Dermis blood vessel endothelial cell (primary cell): ENCODE measurements at places on chromosomes 16 and 17.

DNA sequence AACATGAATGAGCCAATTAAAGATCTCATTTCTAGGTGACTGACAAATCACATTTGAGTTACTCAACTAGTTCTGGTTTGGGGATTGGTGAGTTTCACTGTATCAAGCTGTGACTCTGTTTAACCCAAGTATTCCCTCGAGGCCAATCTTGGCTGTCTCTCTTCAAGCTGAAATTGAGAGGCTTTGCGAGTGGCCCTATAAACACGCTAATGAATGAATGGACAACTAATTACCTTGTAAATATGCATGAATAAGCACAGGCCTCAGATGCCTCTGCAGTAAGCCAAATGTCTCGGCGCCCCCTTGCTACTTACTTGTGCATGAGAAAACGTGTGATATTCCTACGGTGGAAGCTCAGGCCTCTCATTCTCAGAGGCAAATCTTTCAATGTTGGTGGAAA lies 450.3 kb upstream of the PSMD7 start:
- no peak for DNase-seq

DNA sequence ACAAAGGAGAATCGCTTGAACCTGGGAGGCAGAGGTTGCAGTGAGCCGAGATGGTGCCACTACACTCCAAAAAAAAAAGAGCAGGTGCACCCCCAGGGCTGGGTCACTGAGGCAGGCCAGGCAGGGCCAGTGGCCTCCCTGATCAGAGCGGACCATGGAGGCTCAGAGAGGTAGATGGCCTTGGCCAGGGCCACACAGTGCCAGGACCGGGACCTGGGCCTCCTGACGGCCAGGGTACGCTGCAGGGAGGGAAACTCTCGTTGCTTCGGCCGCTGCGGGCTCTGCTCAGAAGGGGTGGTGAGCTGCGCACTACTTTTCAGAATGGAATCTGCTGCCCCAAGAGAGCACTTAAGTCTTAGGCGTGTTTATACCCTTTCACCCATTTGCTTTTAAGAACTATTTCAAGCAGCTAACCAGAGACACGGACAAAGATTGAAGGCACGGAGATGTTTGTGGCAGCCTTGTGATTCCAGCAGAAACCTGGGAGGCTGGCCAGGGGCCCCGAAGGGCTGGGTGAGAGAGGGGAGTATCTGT lies 17.1 kb downstream of the MYO1C start:
- DNase-seq, result no peak

DNA sequence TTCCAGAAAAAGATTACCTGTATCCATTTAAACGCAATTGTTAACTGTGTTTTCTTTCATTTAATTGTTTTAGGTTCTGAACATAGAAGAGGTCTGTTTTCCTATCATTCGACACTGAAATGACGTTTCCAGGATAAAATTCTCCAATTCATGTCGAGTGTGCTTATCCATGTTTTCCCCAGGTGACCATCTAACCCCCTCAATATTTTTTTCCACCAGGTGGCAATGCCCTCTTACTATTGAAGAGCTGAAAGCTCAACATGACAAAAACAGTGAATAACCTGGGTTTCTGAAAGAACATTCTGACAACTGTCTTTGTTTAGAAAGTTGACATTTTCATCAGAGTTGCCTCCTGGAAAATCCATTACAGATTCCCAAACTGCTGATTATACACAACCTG lies 948.7 kb downstream of the KCNJ2 start:
- DNase-seq, result no peak

DNA sequence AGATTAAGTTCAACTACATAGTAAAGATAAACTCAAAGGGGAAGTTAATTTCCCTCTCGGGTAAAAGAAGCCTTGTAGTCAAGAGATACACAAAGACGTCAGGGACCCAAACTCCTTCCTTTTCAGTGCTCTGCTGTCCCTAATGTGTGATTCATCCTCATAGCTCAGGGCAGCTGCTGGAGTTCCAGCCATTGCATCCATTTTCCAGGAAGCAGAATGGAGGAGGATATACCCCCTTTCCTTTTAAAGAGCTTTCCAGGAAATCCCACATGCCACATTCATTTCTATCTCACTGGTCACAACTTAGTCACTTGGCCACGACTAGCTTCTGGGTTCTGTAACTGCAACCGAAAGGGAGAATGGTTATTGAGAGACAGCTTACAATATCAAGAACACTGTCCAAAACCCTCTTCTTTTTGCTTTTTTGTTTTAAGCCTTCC lies 95.3 kb downstream of the SOCS1 start:
- no peak for DNase-seq

DNA sequence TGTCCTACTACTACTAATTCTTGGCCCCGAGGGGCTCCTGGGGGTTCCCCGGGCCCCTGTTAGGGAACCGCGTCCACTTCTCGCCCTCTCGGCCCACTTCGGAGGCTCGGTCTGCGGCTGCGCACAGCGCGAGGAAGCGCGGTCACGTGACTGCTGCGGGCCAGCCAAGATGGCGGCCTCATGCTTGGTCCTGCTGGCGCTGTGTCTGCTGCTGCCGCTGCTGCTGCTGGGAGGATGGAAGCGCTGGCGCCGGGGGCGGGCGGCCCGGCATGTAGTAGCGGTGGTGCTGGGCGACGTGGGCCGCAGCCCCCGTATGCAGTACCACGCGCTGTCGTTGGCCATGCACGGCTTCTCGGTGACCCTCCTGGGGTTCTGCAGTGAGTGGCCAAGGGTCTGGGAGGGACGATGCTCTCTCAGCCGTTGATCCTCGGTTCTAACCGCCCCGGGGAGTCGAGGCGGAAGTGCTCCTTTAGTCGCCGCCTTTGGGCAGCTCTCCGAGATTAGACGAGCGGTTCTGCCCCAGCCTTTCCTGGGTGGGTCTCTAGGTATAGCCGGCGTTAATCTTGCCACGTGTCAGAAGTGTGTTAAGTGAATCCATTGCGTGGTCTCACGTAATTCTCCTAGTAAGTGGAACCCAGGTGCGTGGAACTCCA lies at the start of gene ALG1:
Gene ALG1 (plus strand): TSS at position 163 of the 653 bp plus-strand sequence. CDS start 7 bp downstream, at position 170.
- DNase-seq, result peak; percentile 92

- no peak for DNase-seq
Measured at GRCh38 chr17:19494961-19495806, 38.5 kb upstream of the SLC47A1 start.

DNA sequence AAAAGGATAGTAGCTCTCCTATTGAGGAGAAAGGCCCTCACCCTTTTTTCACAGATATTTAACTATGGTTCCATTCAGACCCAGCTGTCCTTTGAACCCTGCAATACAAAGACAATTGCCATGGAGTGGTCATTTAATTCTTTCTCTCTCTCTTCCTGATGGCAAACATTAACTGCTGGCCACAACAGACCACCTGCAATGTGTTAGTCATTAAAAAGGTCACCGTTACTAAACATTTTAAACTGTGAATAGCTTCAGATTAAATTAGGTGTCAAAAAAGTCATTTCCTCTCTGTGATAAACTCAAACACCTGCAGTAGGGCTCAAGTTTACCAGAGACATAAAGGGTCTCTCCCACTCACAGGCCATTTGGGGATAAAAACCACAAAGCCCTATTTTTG lies 697.2 kb downstream of the TOX3 start:
- DNase-seq, result no peak

DNA sequence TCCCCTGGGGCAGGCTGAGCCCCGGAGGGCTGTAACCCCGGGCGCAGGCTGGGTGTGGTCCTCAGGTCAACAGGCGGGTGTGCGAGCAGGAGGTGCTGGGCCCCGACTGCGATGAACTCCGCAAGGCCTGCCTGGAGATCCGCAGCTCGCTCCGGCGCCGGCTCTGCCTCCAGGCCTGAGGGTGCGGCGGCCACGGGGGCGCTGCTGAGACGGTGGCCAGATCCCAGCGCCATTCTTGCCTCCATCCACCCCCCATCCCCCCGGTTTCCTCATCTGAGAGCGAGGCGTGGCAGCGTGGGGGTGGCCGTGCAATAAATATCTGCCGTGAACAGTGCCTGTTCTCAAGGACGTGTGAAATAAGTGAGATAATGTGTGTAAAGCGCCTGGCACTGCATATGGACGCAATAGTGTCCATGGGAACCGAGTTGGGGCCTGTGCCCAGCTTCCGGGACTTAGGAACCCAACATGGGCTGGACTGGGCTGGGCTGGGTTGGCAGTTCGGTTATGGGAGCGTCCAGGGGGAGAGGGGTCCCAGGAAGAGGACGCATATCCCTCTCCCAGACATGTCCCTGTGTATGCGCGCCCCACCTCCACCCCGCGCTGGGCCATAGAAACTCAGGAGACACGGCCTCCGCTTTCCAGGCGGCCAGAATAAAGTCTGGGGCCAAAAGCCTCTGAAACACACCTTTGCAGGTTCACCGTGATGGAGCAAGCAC lies 15.0 kb downstream of the ZNF213 start:
- DNase-seq, result peak; percentile 82

DNA sequence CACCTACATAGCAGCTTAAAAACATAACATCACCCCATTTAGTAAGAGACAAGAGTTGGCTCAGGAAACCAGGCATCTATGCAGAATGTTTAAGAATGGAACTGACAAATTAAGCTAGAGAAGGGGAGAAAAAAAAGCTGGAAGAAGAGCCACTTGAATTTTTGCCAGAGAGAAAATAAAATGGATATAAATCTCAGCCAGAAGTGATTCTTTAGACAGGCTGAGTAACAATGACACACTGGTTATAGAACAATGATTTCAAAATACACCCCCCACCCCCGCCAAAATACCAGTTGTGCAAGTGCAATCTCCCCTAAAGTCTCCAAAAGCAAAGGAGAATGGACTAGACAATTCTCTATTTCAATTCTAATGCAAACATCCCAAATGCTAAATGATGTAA lies 22.4 kb downstream of the LSM12 start:
- peak; percentile 27 for DNase-seq

DNA sequence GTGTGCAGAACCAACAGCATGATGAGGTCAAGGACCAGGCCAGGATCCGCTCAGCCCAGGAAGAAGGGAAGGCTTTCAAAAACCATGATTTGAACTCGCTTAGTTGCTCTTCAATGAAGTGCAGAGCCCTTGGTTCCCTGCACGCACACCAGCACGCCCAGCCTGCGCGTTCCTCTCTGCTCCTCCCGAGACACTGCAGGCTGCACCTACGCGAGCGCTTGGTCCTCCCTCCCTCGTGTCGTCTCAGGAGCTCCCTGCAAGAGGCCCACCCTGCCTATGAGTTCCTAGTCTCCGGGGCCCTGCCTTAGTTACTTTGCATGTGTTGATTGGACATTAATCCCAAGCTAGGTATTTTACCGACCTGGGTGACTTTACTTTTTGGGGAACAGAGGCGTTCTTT lies 132.9 kb upstream of the TNRC6C start:
- DNase-seq, result no peak

GRCh38 chr16:86653285-86654006 lies 75.1 kb downstream of the FOXL1 start:
- no peak for DNase-seq

DNA sequence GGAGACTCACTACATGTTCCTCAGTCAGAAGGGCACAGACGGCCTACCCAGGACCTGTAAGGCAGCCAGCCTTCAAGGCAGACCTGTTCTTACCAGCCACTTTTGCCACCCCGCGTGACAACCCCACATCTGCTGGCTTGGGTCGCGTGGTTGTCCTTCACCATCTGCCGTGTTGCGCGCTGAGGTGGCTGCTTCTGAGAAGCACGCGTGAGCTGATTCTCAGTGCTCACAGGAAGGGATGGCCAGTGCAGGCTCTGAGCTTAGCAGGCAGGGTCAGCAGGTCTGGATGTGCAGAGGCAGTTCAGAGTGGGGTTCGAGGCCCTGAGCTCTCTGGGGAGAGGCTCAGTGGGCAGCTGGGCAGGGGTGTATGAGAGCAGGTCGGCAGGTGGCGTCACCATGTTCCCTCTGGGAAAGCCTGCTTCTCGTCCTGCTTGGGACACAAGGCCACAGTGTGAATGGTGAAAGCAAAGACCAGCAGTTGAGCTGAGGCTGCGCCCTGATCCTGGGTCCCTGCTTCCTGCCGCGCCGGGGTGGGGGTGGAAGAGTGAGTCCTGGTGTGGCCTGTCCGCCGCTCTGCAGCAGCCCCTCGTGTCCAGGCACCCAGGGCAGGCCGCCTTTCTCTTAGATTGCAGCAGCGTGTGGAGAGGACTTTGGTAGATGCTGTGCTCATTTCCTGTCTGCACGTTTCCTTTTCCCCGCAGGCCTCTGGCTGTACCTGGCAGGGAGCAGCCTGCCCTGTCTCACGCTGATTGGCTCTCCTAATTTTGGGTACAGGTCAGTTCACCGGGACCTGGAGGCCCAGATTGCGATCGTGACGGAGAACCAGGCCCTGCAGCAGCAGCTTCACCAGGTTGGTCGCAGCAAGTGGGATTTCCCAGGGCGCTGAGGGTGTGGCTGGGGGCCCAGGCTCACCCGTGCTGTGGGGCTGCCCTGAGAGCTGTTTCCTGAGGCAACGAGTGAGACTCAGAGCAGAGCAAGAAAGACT lies 36.0 kb downstream of the PGS1 start:
- peak; percentile 32 for DNase-seq

GRCh38 chr16:610513-611381 lies 20.0 kb upstream of the WFIKKN1 start:
- peak; percentile 60 for DNase-seq

- DNase-seq, result peak; percentile 50
Measured at GRCh38 chr17:31095236-31096105, 694 bp downstream of the NF1 start.

DNA sequence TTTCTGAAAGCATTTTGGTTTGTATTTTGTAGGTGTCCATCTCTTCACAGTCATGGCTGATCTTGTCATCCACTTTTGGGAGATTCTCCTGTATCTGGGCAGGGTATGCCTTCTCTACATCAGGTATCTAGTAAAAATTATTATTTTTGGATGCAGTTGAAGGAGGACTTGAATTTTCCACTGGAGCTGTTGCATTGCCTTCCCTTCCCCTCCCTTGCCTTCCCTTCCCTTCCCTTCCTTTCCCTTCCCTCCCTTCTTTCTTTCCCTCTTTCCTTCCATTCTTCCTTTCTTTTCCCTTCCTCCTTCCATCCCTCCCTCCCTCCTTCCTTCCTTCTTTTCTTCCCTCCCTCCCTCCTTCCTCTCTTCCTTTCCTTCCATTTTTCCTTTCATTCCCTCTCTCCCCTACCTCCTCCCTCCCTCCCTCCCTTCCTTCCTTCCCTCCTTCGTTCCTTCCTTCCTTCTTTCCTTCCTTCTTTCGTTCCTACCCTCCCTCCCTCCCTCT lies 33.8 kb upstream of the CPHXL start:
- DNase-seq, result no peak

GRCh38 chr17:2138318-2138717 lies 83.4 kb downstream of the HIC1 start:
- DNase-seq, result peak; percentile 17

DNA sequence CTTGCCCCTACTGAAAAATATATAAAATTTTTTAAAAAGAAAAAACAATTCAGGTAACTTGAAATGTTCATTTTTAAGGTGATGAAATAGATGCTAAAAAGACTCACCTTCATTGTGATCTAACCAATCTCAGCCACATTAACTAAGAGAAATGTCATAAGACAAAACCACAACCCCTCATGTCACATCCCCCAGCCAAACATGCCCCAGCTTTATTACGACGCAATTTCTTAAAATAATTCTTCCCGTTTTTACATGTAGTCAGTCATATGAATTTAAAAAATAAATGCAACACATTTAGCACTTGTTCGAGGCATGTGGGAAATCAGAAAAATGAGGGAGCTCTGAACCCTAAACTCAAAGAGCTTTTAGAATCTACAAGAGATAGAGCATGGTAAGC lies 9.5 kb downstream of the AMFR start:
- DNase-seq, result no peak
